Ovary (tissue), 10 donors: ENCODE measurements at places on chromosomes 3 and 15.

GRCh38 chr3:170128977-170129431 lies 52.5 kb downstream of the PHC3 start:
- no peak for DNase-seq
- H3K27ac ChIP-seq = no peak overlapping the region
- H3K4me1 ChIP-seq = no peaks in the 10 kb centered on the region
- no peaks in the 10 kb centered on the region for H3K27me3 ChIP-seq
- no peaks in the 10 kb centered on the region for H3K36me3 ChIP-seq

GRCh38 chr3:60303160-60303559 lies 948.1 kb downstream of the FHIT start:
- no peaks in the 10 kb centered on the region for H3K27me3 ChIP-seq
- no peak overlapping the region for H3K27ac ChIP-seq
- H3K4me3 ChIP-seq = no peak overlapping the region

- DNase-seq = no peak
- no peaks in the 10 kb centered on the region for H3K36me3 ChIP-seq
- H3K4me1 ChIP-seq = no peaks in the 10 kb centered on the region
- H3K27me3 ChIP-seq = no peaks in the 10 kb centered on the region
- no peak overlapping the region for H3K27ac ChIP-seq
Observed at GRCh38 chr3:24305795-24306467, 188.7 kb downstream of the THRB start.

GRCh38 chr15:63772520-63772919 lies 61.2 kb downstream of the HERC1 start:
- no peak overlapping the region for H3K27ac ChIP-seq
- H3K4me1 ChIP-seq = no peaks in the 10 kb centered on the region
- no peaks in the 10 kb centered on the region for H3K27me3 ChIP-seq
- no peaks in the 10 kb centered on the region for H3K36me3 ChIP-seq
- DNase-seq = no peak
- no peak overlapping the region for H3K4me3 ChIP-seq

GRCh38 chr3:173003471-173003870 lies 137.6 kb downstream of the SPATA16 start:
- no peaks in the 10 kb centered on the region for H3K36me3 ChIP-seq
- no peak overlapping the region for H3K27ac ChIP-seq
- no peaks in the 10 kb centered on the region for H3K4me1 ChIP-seq
- DNase-seq = no peak

DNA sequence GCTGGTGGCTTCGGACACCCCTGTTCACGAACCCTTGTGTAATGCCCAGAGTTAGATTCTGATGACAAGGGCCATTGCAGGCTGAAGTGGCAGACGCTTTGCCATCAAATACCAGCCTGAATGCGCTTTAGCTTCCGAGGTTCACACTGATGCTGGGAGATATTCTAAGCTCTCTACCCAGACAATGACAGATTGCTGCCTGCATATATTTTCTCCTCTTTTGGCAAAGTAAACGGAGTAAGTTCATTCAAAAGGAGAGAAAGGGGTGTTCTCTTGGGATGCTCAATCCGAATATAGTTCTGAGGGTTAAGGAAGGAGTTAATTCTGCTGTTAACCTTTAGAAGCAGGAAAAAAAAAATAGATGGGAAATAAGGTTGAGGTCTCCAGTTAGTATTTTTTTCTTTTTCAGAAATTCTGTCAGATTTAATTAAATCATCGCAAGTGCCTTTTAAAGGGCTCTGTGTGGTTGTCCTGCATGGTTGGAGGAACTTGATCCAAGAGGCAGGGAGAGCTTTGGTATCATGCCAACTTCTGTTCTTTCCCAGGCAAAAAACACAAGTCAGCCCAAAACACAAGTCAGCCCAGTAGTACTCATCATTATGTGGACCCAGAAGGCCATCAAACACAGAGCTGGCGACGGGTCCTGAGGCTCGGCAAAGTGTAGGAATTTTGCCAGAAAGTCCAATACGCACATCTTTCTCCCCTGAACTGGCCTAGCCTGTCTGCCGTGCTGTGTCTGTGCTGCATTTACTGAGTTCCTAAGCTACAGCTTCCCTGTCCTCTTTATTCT lies 70.9 kb upstream of the ST8SIA2 start:
- no peaks in the 10 kb centered on the region for H3K4me1 ChIP-seq
- no peak overlapping the region for H3K4me3 ChIP-seq
- no peaks in the 10 kb centered on the region for H3K27me3 ChIP-seq
- DNase-seq = no peak

DNA sequence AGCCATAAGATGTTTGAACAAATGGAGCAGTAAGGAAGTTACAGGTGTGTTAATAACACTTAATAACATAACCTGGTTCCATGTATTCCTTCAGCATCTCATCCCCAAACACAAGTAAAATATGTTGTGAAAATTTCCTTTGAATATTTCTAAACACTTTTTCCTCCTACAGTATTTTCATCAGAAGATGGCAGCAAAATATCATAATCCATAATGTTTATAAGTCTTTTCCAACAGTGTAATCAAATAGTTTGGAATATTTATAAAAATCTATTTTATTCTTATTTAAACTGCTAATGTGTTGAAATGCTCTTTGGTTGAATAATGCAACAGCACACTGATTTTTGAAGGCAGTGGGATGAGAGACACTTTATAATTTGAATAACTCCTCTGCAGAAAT lies 1020.5 kb downstream of the OTOL1 start:
- H3K4me1 ChIP-seq = no peaks in the 10 kb centered on the region
- DNase-seq = no peak
- H3K27ac ChIP-seq = no peak overlapping the region
- H3K36me3 ChIP-seq = no peaks in the 10 kb centered on the region
- no peaks in the 10 kb centered on the region for H3K27me3 ChIP-seq
